SK-N-SH treated with all-trans-retinoic acid at 6 μM for 48 hours (cell line): ENCODE measurements at places on chromosomes 3 and 15.

GRCh38 chr3:119571688-119572087 lies 7.6 kb upstream of the ADPRH start:
- no peak for ATAC-seq

DNA sequence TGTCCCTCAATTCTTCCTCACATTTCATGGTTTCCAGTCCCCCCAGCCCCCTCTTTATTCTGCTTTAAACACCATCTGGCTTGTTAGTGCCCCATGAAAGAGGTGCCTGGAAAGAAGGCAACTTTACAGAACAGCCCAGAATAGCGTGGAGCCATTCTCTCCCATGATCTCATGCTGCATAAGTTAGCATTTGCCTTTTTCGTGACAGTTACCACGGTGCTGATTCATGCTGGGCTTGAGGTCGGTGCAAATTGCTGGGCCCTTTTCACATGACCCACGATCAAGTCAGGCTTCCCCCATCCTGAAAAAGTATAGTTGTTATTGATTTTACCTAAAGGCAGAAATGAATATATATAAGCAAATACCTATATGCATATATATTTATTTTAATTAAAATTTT lies 29.6 kb downstream of the SQOR start:
- no peak for ATAC-seq

DNA sequence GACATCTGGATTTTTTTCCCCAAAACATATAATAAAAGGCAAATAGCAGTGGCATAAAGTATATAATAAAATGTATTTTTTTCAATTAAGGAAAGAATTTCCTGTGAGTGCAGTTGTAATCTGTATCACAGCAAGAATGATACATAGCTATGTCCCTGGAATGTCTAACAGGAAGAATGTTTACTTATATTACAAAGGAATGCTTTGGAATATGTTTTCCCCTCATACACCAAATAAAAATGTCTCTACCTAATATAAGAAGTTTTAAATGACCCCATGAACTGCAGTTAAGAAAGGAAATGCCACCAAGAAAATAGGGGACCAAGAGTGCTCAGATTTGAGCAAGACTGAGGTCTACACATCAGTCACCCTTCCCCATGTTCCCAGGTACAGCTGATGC lies 38.0 kb upstream of the ATP11B start:
- peak; percentile 91 for ATAC-seq

DNA sequence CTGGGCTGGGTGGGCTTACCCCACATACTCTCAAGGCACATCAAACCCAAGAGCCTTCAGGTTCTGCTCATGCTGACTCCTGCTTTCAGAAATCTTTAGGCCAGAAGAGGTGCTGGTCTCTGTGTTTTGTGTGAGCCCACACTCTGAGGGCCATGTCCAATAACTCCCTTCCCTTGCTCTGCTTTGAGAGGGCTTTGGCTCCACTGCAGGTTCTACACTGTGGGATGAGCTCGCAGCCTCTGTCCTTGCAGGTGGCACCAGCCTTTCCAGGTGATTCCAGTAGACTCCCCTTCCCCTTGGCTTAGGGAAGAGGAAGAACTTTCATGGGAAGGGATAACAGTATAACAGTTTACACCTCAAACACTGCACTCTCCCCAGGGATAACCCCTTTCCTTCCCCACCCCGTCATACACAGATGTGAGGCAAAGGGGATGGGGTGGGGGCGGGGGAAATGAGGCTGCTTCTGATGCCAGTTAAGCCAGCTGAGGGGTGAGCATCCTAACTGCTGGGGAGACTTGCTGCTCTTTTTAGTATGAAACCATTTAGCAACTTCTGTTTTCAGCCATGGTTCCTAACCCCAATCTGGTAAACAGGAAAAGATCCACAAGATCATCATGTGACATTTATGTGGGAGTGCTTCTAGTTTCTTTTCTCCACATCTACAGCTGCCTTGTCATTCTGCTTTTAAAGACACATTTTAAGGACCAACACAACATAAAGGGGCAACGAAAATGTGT lies 262.4 kb downstream of the SLC9A9 start:
- ATAC-seq: no peak

DNA sequence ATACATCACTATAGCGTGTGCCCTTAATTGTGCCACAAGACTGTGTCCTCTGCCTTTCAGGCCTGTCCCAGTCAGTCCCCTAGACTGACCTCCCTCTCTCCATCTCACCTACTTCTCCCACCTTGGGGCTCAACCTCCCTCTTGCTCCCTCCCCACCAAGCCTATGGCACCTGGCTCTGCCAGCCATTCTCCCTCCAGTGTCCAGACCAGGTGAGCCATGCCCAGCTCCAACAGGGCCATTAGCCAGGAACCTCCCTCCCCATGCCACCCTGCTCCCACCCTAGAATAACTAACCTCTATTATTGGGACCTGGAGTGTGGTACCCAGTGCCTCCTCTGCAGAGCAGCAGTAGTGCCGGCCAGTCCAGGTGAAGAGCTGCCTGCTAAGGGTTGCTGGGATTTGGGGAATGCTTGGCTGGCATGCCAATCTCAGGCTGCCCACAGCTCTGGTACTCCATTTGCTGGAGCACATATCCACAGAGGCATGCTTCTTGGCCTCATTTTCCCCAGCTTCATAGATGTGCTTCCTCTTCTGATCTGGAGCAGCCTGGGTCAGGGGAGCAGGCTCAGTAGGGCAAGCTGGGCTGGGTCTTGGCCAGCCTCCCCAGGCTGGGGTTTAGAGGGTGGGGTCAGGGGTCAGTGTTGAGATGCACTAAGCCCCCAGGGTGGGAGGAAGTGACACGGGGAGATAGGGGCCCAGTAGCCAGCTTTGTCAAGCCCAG lies 38.8 kb downstream of the SAXO2 start:
- ATAC-seq: no peak

DNA sequence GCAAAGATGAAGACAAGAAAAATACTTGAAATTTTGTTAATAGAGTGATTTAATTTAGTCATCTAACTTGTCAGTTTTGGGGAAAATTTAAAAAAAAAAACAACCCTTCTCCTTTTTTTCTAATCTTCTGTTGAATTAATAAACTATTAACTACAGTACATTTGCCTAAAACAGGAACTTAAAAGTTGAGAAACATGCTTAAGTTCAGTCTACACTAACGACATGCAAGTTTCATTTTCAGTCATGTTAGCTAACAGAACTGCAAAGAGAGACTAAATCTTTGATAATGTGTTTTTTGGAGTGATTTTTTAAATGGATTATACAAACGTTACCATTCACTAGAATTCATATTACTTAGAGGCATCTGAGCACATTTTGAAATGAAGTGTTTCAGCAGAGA lies 71.9 kb upstream of the MBNL1 start:
- ATAC-seq: no peak

DNA sequence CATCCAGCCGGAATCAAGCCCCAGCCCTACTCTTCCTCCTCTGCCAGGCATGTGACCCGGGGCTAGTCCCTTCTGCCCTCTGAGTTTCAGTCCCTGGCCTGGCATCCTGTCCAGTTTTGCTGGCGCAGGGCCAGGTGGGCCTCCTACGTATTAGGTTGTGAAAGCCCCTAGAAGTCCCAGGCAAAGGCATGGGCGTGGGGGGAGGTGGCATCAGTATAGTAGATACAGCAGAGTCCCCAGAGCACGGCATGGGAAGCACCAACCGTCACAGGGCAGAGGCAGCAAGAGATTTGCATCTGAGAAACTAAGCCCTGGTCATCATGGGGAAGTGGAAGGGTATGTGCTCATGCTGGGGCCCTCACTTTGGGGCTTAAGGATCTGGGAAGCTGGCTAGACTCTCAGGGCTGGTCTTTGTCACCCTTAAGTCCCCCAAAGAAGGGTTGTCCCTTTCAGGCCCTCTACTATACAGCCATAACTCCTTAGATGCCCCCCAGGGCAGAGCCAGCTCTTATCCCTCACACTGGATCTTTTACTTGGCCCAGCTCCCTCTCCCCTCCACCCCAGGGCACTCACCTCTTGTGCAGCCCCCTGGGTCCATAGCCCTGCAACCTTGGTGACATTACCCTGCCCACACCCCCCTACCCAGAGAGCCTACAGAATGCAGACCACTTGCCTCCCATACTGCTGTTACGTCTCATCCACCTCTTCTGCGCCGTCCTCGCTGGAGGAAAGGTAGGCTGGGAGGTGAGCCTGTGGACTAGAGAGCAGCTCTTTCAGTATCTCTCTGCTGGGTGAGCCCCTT lies 11.3 kb downstream of the NBEAL2 start:
- ATAC-seq: no peak

GRCh38 chr3:98536456-98537017 lies 4.8 kb downstream of the GPR15 start:
- no peak for ATAC-seq
